ENCODE measurements at places on chromosomes 5 and 9.

DNA sequence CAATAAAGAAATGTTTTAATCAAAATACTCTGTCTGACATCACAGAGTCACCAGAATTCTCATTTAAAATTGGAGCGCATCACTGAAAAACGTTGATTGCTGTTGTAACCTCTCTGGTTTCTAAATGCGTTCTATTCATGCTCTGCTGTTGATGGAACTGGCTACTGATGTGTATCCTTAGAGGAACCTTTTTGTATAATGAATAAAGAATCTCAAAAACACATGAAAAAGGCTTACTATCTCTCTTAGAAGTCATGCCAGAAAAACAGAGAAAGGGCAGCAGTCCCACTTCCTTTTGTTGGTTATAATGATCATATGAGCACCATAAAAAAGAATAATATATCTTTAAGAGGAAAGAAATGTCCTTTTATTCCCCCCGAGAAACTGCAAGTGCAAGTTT, 615.5 kb downstream of the TLE1 start:
- no peak for ATAC-seq

GRCh38 chr9:135035781-135036760, 51.4 kb upstream of the OLFM1 start:
- no peak for ATAC-seq

- peak; percentile 74 for ATAC-seq
Observed at GRCh38 chr9:108535526-108535925, 320.3 kb downstream of the ACTL7B start.

- no peak for ATAC-seq
Observed at GRCh38 chr9:24071716-24072115, 245.7 kb upstream of the ELAVL2 start.

DNA sequence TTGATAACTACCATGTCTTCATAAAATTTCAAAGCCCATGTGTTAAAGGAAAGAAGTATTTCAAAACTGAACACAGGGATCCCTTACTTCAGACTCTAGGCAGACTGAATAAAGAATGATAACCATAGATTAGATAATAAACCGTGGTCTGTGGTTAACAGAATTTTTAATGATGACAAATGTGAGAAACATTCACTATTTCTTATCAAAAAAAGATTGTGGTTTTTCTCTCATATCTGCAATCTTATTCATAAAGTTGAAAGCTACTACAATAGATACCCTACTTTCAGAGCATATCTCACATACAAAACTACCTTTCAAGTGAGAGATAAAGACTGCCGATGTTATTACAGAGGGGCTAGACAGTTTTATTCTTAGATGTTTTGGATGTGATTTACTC, 816.8 kb upstream of the DMAC1 start:
- ATAC-seq, result no peak

DNA sequence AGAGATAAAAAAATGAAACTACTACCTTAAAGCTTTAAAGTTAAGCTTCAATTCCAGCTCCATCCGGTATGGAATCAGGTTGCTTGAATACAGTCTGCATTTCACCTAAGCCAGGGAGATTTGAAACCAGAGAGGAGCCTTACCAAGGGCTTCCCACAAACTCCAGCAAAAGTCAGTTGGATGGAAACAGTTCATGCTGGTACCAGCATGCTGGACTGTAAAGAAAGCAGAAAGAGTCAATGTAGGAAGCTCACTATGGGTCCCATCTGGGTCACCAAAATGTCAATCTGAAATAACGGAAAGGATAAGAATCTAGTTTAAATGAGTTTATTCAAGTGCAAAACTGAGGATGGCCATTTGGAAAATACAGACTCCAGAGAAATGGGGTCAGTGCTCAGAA, 65.3 kb downstream of the CDO1 start:
- ATAC-seq, result no peak

GRCh38 chr9:16341177-16341576, 529.3 kb downstream of the BNC2 start:
- ATAC-seq, result peak; percentile 33

DNA sequence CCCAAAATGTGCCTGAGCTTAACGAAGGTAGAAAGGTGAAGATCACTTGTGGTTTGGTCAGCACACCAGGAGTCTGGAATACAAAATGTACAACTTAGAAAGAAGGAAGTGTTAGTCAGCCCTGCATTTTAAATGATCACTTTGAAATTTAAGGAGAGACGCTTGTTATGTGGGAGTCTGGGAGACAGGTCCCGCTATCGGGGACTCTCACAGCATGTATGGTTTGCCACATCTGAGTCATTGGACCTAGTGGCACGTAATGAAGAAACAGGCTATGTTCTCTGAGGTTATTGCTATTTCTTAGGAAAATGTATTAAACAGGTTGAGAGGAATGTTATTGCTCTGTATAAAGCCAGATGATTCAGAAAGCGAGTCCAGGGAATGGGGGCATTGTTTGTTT, 2362.5 kb upstream of the WWC1 start:
- ATAC-seq, result no peak

- ATAC-seq, result no peak
Observed at GRCh38 chr9:16134351-16134750, 581.5 kb downstream of the CCDC171 start.

DNA sequence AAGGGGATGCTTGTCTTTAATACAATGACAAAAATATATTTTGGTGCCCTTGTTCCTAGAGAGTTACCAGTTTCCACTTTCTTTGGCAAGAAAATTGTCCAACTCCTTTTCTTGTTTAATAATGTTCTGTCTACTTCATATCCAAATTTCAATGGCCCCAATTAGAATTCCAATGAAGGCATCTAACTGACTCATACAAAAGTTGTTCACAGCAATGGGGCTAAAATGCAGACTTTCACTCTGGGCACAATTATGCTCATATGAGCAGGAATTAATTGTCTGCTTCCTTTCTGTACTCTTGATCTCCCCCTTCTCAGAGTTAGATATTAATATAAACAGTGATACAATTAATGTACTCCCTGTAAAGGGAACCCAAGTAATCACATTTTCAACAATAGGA, 42.1 kb upstream of the ZNF622 start:
- ATAC-seq, result no peak

- ATAC-seq, result peak; percentile 45
Observed at GRCh38 chr5:157611571-157612476, 36.2 kb upstream of the ADAM19 start.

DNA sequence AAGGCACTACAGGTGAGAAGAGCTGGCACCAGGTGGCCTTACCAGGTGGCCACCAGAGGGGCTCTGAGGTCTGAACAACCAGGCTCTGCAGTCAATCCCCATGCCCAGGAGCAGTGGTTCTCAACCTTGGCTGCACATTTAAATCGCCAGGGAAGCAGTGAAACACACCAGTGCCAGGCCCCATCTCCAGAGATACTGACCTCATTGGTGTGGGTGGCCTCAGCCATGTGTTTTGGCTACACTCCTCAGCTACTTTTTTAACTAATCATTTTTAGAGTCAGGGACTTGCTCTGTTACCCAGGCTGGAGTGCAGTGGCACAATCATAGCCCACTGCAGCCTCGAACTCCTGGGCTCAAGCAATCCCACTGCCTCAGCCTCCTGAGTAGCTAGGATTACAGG, 56.0 kb downstream of the GABBR2 start:
- no peak for ATAC-seq

DNA sequence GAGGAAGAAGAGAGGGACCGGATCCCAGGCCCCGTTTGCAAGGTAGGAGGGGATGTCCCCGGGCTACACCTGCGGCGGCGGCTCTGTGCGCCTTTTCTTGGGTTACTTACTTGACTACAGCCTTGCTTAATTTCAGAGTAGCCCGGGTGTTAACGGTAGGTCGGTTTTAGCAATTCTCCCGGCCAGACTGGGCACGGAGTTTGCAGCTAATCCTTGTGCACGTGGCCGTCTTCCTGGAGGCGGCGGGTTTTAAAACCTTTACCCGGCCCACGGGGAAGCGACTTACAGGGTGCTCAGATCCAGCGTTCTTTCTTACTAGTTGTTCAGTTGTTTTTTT, 313 bp downstream of the BRIX1 start:
- peak; percentile 5 for ATAC-seq

GRCh38 chr5:29037716-29038115, 1999.3 kb upstream of the CDH9 start:
- ATAC-seq, result no peak

Data from SK-N-SH treated with all-trans-retinoic acid at 6 μM for 48 hours (cell line).